Nephron progenitor cell (in vitro differentiated cells): ENCODE measurements at places on chromosomes 12 and 14.

DNA sequence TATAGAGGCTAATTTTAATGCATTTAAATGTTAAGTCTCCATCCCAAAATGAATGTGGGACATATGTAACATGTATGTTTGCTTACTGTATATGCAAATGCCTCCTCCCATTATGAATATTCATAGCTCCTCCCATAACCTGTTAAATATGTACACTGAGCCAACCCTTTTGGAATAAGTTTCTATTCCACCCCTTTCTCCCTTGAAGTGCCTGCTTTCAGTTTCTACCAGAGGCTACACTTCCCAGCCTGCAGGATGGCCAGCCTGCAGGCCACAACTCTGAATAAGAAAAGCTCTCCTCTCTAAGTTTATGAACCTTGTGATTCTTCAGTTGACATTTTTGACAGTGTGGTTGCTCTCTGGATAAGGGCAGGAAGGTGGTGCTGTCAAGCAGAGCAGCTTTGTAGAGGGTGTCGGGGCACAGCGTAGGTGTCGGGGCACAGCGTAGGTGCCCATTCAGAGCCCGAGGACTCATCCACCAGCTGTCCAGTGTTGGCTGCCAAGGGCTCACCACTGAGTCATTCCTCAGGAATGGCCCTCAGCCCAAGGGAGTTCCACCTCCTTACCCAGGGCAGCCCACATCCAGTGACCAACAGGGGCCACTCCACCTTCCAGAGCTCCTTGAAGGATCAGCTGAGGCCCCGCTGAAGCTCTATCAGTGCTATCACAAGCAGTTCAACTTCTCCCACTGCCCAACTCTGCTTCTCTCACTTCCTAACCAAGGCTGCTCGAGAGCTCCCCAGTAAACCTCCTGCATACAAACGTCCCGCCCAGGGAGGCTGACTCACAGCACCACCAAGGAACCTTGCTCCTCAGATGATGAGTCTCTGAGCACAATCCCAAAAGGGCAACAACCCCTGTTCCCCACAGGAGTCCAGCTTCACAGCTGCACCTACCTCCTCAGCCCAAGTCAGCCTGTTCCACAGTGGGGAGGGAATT, 31.4 kb downstream of the VWF start:
- H3K27ac ChIP-seq = no peak overlapping the region
- no peaks in the 10 kb centered on the region for H3K36me3 ChIP-seq
- peaks cover 53% of the 10 kb centered on the region for H3K4me1 ChIP-seq
- H3K27me3 ChIP-seq = peaks cover 22% of the 10 kb centered on the region

- peaks cover 72% of the 10 kb centered on the region for H3K27me3 ChIP-seq
- no peak overlapping the region for H3K27ac ChIP-seq
- no peak overlapping the region for H3K4me3 ChIP-seq
- DNase-seq = no peak
- H3K4me1 ChIP-seq = peaks cover 15% of the 10 kb centered on the region
- no peaks in the 10 kb centered on the region for H3K36me3 ChIP-seq
Observed at GRCh38 chr14:28755198-28755815, 11.3 kb upstream of the FOXG1 start.

- peaks cover 8% of the 10 kb centered on the region for H3K4me1 ChIP-seq
- no peak for DNase-seq
- H3K4me3 ChIP-seq = no peak overlapping the region
- H3K36me3 ChIP-seq = no peaks in the 10 kb centered on the region
- H3K27ac ChIP-seq = no peak overlapping the region
Observed at GRCh38 chr12:103139876-103140275, 182.4 kb downstream of the ASCL1 start.

GRCh38 chr12:129594098-129594497, 309.7 kb downstream of the TMEM132D start:
- H3K4me1 ChIP-seq = peaks cover 29% of the 10 kb centered on the region
- peaks cover 5% of the 10 kb centered on the region for H3K27me3 ChIP-seq
- DNase-seq = no peak
- H3K27ac ChIP-seq = no peak overlapping the region
- no peak overlapping the region for H3K4me3 ChIP-seq

GRCh38 chr12:56332512-56333196, 1.1 kb downstream of the PAN2 start:
- no peak for DNase-seq
- H3K27ac ChIP-seq = peak overlapping the region; percentile 99
- H3K4me1 ChIP-seq = peaks cover 26% of the 10 kb centered on the region
- peaks cover 7% of the 10 kb centered on the region for H3K27me3 ChIP-seq

- H3K36me3 ChIP-seq = no peaks in the 10 kb centered on the region
- peak overlapping the region; percentile 8 for H3K27ac ChIP-seq
- no peak for DNase-seq
- peaks cover 3% of the 10 kb centered on the region for H3K27me3 ChIP-seq
- peaks cover 44% of the 10 kb centered on the region for H3K4me1 ChIP-seq
Observed at GRCh38 chr12:63298386-63298930, 147.5 kb upstream of the AVPR1A start.

DNA sequence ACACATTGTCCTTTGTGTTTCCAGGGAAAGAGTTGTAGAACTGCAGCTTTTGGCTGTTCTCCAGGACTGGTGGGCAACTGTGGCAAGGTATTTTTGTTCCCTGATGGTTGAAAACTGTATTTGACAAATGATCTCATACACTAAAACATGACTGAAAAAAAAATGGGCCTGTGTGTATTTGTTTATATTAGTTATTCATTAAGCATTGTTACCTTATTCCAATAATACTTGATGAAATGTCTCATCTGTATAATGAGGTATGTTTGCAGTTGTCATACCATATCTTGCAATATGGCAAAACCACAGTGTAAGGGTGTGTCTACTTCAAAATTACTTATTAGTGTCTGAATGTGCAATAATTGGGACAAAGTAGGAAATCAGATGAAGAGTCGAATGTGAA, 479.4 kb upstream of the NOVA1 start:
- no peaks in the 10 kb centered on the region for H3K4me1 ChIP-seq
- no peaks in the 10 kb centered on the region for H3K36me3 ChIP-seq
- DNase-seq = no peak
- no peak overlapping the region for H3K4me3 ChIP-seq
- H3K27ac ChIP-seq = no peak overlapping the region
- H3K27me3 ChIP-seq = no peaks in the 10 kb centered on the region

GRCh38 chr12:49809906-49810389, 18.3 kb downstream of the NCKAP5L start:
- H3K27me3 ChIP-seq = peaks cover 8% of the 10 kb centered on the region
- DNase-seq = no peak
- peak overlapping the region; percentile 60 for H3K4me3 ChIP-seq
- peaks cover 30% of the 10 kb centered on the region for H3K36me3 ChIP-seq
- H3K27ac ChIP-seq = peak overlapping the region; percentile 98

DNA sequence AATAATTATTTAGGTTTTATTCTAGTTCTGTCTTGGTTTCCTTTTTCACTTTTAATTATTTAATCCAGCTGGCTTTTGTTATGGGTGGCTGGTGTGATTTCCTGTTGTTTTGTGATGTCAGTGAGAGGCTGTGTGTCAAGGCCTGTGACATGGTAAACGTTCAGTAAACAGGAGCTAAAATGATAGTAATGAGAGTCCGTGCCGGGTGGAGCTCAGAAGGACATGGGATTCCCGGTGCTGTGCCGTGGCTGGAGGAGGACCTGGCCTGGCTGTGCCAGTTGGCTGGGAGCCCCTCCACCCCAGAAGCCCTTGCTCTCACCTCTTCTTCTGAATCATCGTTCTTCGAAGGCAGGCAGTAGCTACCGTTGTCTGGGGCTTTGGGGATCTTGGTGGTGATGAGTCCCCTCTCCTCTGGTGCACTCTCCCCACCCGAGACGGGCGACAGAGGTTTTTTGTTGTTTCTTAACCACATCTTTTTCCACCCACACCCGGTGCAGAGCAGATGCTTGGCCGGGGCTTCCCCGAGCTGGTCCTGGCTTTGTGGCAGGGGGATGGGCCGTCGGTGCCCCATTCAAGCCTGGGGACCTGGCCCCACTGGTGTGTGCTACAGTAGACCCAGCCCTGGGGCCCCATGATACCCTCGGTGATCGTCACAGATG, 29.1 kb downstream of the SH2B3 start:
- no peak for DNase-seq
- H3K27me3 ChIP-seq = no peaks in the 10 kb centered on the region
- H3K4me1 ChIP-seq = peaks cover 47% of the 10 kb centered on the region
- peak overlapping the region; percentile 92 for H3K27ac ChIP-seq

- H3K27me3 ChIP-seq = peaks cover 15% of the 10 kb centered on the region
- DNase-seq = no peak
- H3K4me1 ChIP-seq = peaks cover 42% of the 10 kb centered on the region
- H3K36me3 ChIP-seq = no peaks in the 10 kb centered on the region
- peak overlapping the region; percentile 34 for H3K4me3 ChIP-seq
- H3K27ac ChIP-seq = peak overlapping the region; percentile 85
Observed at GRCh38 chr12:130186651-130187268, 24.5 kb downstream of the FZD10 start.

- no peaks in the 10 kb centered on the region for H3K36me3 ChIP-seq
- no peak overlapping the region for H3K4me3 ChIP-seq
- H3K27ac ChIP-seq = no peak overlapping the region
- peaks cover 72% of the 10 kb centered on the region for H3K27me3 ChIP-seq
- DNase-seq = no peak
Observed at GRCh38 chr14:67524634-67524963, 8.5 kb upstream of the PLEKHH1 start.

GRCh38 chr12:2583091-2583497, 211.7 kb upstream of the FKBP4 start:
- H3K36me3 ChIP-seq = no peaks in the 10 kb centered on the region
- DNase-seq = peak; percentile 86
- H3K4me3 ChIP-seq = no peak overlapping the region
- H3K27me3 ChIP-seq = peaks cover 46% of the 10 kb centered on the region
- peaks cover 46% of the 10 kb centered on the region for H3K4me1 ChIP-seq
- no peak overlapping the region for H3K27ac ChIP-seq

DNA sequence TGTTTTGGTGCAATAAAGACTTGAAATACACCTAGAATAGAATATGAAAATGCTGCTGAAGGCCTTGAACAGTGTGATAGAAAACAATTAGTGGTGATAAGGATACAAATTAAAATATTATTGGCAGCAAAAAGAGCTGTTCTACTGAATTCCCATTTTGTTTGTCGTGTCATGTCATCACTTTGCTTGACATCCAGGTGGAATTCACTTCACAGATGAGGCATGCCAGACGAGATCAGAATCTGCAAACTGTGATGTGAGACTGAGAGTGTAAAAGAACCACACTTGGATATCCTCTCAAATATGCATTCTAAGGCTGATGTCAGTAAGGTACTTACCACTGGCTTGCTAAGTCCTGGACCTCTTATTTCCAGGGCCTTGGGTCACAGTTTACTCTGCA, 635.1 kb upstream of the STXBP6 start:
- no peaks in the 10 kb centered on the region for H3K4me1 ChIP-seq
- no peak overlapping the region for H3K27ac ChIP-seq
- DNase-seq = no peak
- no peaks in the 10 kb centered on the region for H3K36me3 ChIP-seq
- H3K27me3 ChIP-seq = peaks cover 3% of the 10 kb centered on the region

GRCh38 chr14:76056128-76056527, 70.6 kb downstream of the IFT43 start:
- no peak overlapping the region for H3K4me3 ChIP-seq
- H3K27ac ChIP-seq = no peak overlapping the region
- H3K36me3 ChIP-seq = peaks cover 25% of the 10 kb centered on the region
- no peaks in the 10 kb centered on the region for H3K27me3 ChIP-seq
- H3K4me1 ChIP-seq = no peaks in the 10 kb centered on the region

- H3K4me1 ChIP-seq = no peaks in the 10 kb centered on the region
- no peaks in the 10 kb centered on the region for H3K27me3 ChIP-seq
- H3K36me3 ChIP-seq = peaks cover 73% of the 10 kb centered on the region
- DNase-seq = no peak
Observed at GRCh38 chr12:49026101-49026500, 7.5 kb upstream of the PRKAG1 start.

- H3K4me1 ChIP-seq = peaks cover 49% of the 10 kb centered on the region
- H3K27me3 ChIP-seq = peaks cover 10% of the 10 kb centered on the region
- DNase-seq = no peak
Observed at GRCh38 chr12:3641428-3642018, 111.4 kb downstream of the CRACR2A start.

- no peak overlapping the region for H3K27ac ChIP-seq
- no peaks in the 10 kb centered on the region for H3K36me3 ChIP-seq
- no peaks in the 10 kb centered on the region for H3K4me1 ChIP-seq
- H3K27me3 ChIP-seq = no peaks in the 10 kb centered on the region
Observed at GRCh38 chr12:44059476-44059875, 223.6 kb downstream of the TMEM117 start.

- no peaks in the 10 kb centered on the region for H3K4me1 ChIP-seq
- no peak for DNase-seq
- no peak overlapping the region for H3K27ac ChIP-seq
- H3K36me3 ChIP-seq = peaks cover 10% of the 10 kb centered on the region
- peaks cover 9% of the 10 kb centered on the region for H3K27me3 ChIP-seq
Observed at GRCh38 chr12:92185052-92185451, 39.4 kb upstream of the BTG1 start.

DNA sequence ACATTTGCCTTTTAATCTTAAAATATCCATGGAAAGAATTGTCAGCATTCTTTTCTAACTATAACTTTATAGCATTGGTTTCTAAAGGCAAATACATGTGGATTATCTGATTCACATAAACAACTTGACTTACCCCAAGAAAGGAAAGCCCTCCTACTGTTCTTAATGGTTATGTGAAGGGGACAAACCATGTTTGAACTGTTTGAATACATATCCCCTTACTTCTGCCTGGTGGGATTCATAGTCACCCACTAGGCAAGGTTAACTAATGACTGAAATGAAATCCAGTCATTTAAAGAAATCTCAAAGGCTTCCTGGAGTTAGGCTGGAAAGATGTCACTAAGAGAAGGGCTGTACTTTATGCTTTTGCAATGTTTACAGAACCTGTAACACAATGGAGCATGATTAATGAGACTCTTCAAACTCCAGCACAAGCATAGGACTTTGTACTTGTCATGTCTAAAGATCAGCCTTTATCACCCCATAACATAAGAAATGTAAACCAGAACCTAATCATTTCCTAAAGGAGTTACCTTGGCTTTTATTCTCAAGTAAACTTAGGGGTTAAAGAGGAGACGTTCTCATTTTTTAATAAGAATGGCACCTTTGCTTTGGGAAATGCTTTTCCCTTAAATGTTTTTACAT, 10.2 kb upstream of the FLRT2 start:
- H3K36me3 ChIP-seq = no peaks in the 10 kb centered on the region
- peaks cover 28% of the 10 kb centered on the region for H3K4me1 ChIP-seq
- no peak for DNase-seq
- no peaks in the 10 kb centered on the region for H3K27me3 ChIP-seq
- peak overlapping the region; percentile 88 for H3K27ac ChIP-seq
- no peak overlapping the region for H3K4me3 ChIP-seq

DNA sequence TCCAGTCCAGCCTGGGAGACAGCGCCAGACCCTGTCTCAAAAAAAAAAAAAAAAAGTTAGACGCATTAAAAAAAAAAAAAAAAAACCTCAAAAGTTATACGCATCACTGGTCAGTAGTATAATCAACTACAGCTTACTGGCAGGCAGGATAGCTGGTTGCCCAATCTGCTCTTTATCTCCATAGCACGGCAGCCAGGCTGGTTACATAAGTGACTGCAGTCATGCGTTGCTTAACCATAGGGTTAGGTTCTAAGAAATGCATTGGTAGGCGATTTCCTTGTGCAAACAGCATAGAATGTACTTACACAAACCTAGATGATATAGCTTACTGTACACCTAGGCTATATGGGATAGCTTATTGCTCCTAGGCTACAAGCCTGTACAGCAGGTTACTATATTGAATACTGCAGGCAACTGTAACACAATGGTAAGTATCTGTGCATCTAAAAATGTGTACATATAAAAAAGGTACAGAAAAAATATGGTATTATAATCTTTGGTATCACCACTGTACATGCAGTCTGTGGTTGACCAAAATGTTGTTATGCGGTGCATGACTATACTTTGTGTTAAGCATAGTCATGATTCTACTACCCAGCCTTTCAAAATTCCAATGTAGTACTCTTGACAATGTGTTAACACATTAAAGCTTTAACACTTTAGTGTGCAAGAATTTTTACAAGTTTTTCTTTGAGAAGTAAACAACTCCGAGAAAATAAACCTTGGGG, 8.1 kb downstream of the L2HGDH start:
- H3K27me3 ChIP-seq = peaks cover 3% of the 10 kb centered on the region
- H3K4me1 ChIP-seq = no peaks in the 10 kb centered on the region
- H3K27ac ChIP-seq = no peak overlapping the region
- DNase-seq = no peak
- no peak overlapping the region for H3K4me3 ChIP-seq
